ENCODE measurements at places on chromosomes 5 and 9.

- DNase-seq = no peak
Observed at GRCh38 chr5:175047048-175047447, 322.7 kb downstream of the MSX2 start.

GRCh38 chr5:138905541-138905940, 30.4 kb upstream of the LRRTM2 start:
- DNase-seq = no peak

GRCh38 chr5:158463188-158463587, 604.2 kb upstream of the CLINT1 start:
- DNase-seq = no peak

- DNase-seq = no peak
Observed at GRCh38 chr9:14395317-14396082, 81.6 kb upstream of the NFIB start.

DNA sequence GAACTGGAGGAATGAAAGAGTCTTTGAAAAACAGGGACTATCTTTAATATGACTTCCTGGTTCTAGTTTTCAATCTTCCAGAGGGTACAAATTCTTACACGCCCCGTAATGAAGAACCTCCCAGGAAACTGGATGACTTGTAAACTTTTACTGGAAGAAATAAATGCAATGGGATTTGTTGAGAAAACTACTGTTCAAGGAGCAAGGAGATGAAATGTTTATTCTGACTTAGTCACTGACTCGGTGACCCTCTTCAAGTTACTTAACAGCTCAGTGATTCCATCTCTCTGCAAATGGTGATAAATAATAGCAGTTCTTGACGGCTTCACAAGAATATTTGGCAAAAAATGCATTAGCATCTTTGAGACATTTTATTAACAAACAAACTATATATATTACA, 858.6 kb downstream of the PTPRD start:
- DNase-seq = no peak

GRCh38 chr9:108439947-108440346, 415.8 kb downstream of the ACTL7B start:
- no peak for DNase-seq

GRCh38 chr5:179558932-179559283, 8.6 kb downstream of the RUFY1 start:
- peak; percentile 61 for DNase-seq

- no peak for DNase-seq
Observed at GRCh38 chr9:1878811-1879210, 136.3 kb upstream of the SMARCA2 start.

- DNase-seq = no peak
Observed at GRCh38 chr5:146130440-146131045, 25.2 kb upstream of the PLAC8L1 start.

DNA sequence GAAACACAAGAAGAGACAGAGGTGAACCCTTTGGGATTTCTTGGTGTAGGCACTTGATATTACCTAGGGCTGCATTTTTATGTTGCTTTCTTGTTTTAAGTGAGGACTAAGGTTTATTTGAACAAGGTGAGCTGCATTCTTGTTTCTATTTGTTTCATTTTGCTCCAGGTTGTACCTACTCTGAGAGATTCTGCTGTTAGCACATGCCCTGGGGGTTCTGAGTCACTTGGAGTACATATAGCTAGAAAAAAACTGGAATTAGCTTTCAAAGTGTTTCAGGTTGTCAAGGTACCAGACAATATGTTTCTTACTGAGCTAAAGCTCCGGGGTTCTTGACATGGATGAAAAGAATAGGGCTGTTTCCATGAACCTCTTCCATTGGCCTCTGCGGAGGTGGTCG, 299.4 kb downstream of the ICE1 start:
- DNase-seq = no peak

- DNase-seq = no peak
Observed at GRCh38 chr9:126066131-126066530, 260.5 kb upstream of the MVB12B start.

DNA sequence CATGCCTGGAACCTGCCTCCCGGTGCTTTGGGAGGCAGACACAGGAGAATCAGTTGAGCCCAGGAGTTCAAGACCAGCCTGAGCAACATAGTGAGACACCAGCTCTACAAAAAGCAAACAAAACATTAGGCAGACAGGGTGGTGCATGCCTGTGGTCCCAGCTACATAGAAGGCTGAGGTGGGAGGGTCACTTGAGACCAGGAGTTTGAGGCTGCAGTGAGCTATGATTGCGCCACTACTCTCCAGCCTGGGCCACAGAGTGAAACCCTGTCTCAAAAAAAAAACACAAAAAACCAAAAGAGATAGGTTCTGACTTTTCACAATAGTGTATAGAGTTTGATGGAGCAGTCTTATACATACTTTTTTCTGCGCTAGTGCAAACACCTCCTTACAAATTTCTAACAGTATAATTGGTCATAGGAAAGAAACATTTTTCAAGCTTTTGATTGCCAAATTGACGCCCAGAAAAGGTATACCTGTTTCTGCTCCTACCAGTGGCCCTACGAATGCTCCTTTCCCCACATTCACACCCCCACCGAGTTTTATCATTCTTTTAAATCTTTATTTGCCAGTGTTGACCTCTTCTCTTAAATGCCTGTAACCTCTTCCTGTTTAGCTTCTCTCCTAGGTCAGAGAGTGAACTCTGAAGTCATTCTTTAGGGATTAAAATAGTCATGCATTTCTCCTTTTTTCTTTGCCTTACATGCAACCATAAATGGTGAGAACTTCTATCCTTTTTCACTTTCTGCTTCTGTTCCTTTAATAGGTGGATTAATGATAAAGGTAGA, 7.5 kb downstream of the DOCK8 start:
- DNase-seq = no peak

- no peak for DNase-seq
Observed at GRCh38 chr9:112249277-112249676, 74.2 kb upstream of the SUSD1 start.

GRCh38 chr9:109767404-109767803, 12.6 kb upstream of the PALM2AKAP2 start:
- DNase-seq = no peak

DNA sequence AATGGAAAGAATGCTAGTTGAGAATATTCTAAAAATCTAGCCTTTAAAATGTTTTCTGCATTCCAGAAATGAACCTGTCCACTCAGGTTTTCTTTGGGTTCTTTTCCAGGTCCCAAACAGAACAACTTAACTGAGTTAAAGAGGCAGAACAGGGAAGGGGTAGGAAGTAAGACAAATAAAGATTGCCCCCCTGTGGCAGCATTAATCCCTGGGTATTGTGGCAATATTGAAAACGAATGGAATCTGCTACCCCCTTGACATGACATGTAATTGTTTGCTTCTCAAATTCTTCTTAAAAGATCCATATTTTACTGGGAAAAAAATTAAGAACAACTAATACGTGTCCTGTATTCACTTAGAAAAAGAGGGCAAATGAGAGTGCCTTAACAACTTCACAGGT, 9.3 kb upstream of the RBM22 start:
- DNase-seq = no peak

- no peak for DNase-seq
Observed at GRCh38 chr5:22500556-22500955, 352.6 kb downstream of the CDH12 start.

- DNase-seq = no peak
Observed at GRCh38 chr5:170154297-170154696, 48.6 kb downstream of the FOXI1 start.

- DNase-seq = no peak
Observed at GRCh38 chr9:113771199-113771598, 104.9 kb upstream of the ZNF618 start.

- no peak for DNase-seq
Observed at GRCh38 chr9:101566904-101567724, 27.7 kb downstream of the PPP3R2 start.

GRCh38 chr5:159913048-159913447, 3.2 kb upstream of the ADRA1B start:
- DNase-seq = no peak

DNA sequence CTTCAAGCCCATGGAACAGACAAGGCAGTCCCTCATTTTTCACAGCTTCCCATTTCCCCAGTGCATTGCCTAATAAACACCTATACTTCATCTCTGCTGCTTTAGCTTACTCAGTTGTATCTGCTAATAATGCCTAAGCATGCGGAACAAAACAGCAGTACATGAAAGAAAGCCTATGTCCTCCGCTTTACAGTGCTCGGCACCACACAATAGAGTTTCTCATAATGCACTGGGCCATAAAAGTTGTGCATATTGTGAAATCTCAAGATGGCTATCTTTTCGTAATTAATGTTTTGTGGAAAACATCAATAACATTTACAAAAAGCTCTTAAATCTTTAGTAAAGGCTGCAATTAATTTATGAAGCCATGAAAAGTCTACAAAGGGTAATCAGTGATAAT, 69.3 kb downstream of the DENND1A start:
- no peak for DNase-seq

- DNase-seq = peak; percentile 84
Observed at GRCh38 chr9:93133681-93134014, 403 bp downstream of the NINJ1 start.
